ENCODE measurements at places on chromosomes 3 and 15.
A peak's percentile ranks its signal among the peaks of the same experiment; 100 is the strongest.

GRCh38 chr15:101180620-101181307, 71.1 kb downstream of the CHSY1 start:
- H3K27ac ChIP-seq, result peak overlapping the region; percentile 22
- no peak overlapping the region for H3K4me3 ChIP-seq
- peaks cover 14% of the 10 kb centered on the region for H3K36me3 ChIP-seq
- H3K4me1 ChIP-seq, result peaks cover 43% of the 10 kb centered on the region

DNA sequence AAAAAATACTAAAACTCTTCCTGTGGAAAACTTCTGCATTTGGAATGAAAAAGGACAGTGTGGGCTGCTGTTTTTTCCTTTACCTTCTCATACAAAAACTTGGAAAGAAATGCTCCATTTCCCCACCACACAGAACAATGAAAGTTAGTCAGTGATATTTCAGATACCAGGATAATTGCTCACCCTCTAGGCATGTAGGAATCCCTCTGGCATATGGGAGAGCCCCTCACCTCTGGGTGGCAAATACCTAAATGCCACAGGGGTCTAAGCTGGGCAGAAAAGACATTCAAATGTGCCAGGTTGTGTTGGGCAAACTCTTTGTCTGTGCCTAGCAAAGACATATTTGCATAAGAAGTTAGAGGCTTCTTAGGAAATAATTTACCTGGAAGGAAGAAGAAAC, 560.3 kb upstream of the NR2F2 start:
- H3K36me3 ChIP-seq, result no peaks in the 10 kb centered on the region
- no peak overlapping the region for H3K4me3 ChIP-seq
- DNase-seq, result no peak
- H3K27ac ChIP-seq, result no peak overlapping the region
- H3K27me3 ChIP-seq, result no peaks in the 10 kb centered on the region

DNA sequence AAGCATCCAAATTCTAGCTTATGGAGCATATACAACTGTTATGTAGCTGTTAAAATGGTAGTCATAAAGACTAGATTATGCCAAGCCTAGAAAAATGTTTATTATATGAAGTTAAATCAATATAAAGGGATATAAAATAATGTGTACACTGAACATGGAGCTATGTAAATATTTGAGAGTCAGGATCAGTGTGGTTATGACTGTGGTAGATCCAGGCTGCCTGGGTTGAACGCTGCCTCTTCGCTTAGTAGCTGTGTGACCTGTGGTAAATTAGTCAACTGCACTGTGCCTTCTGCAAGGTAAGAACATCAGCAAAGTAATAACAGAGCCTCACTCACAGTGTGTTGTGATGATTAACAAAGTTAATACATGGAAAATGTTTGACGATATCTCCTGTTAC, 212.2 kb downstream of the RBMS3 start:
- DNase-seq, result no peak
- H3K4me3 ChIP-seq, result no peak overlapping the region
- H3K36me3 ChIP-seq, result no peaks in the 10 kb centered on the region
- no peaks in the 10 kb centered on the region for H3K27me3 ChIP-seq
- no peak overlapping the region for H3K27ac ChIP-seq

- no peaks in the 10 kb centered on the region for H3K36me3 ChIP-seq
- H3K4me3 ChIP-seq, result no peak overlapping the region
- no peaks in the 10 kb centered on the region for H3K27me3 ChIP-seq
- H3K27ac ChIP-seq, result no peak overlapping the region
Observed at GRCh38 chr15:69731081-69731330, 278.4 kb downstream of the RPLP1 start.

DNA sequence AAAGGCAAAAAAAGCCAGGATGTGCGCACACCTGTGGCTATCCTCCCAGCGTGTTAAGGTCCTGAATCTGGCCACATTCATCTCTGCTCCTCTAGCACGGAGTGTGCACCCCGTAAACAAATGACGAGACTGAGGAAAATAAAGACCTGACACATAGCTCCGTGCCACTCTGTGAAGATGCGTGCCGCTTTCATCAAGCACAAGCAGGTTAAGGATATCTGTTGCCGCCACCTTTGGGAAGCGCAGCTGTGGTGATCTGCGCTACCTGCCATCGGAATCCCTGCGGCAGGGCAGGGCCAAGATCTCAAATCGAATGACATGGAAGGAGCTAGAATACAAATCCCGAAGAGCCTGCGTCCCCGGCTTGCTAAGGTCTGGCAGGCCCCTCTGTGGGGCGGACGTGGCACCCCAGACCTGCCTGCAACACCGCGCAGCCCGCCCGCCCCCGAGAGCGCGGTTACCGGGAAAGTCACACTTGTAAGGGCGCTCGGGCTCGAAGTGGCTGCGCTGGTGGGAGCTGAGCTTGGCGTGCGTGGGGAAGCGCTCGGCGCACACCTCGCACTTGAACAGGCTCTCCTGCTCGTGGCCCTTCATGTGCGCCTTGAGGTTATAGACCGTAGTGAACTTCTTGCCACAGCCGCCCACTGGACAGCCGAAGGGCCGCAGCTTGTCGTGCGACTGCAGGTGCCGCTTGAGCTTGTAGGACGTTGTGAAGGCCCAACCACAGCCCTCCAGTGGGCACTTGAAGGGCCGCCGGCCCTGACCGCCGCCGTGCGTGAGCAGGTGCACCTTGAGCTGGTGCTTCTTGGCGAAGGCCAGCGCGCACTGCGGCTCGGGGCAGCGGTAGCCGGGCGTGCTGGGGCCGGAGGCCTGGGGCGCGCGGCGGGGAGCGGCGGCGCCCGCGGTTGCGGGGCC, 936 bp downstream of the ZXDC start:
- H3K27ac ChIP-seq, result peak overlapping the region; percentile 99
- H3K36me3 ChIP-seq, result peaks cover 22% of the 10 kb centered on the region
- DNase-seq, result no peak

- H3K27me3 ChIP-seq, result no peaks in the 10 kb centered on the region
- H3K27ac ChIP-seq, result peak overlapping the region; percentile 80
- H3K36me3 ChIP-seq, result no peaks in the 10 kb centered on the region
- peaks cover 10% of the 10 kb centered on the region for H3K4me1 ChIP-seq
- H3K4me3 ChIP-seq, result peak overlapping the region; percentile 39
Observed at GRCh38 chr3:150216866-150217600, 191.1 kb upstream of the TSC22D2 start.

DNA sequence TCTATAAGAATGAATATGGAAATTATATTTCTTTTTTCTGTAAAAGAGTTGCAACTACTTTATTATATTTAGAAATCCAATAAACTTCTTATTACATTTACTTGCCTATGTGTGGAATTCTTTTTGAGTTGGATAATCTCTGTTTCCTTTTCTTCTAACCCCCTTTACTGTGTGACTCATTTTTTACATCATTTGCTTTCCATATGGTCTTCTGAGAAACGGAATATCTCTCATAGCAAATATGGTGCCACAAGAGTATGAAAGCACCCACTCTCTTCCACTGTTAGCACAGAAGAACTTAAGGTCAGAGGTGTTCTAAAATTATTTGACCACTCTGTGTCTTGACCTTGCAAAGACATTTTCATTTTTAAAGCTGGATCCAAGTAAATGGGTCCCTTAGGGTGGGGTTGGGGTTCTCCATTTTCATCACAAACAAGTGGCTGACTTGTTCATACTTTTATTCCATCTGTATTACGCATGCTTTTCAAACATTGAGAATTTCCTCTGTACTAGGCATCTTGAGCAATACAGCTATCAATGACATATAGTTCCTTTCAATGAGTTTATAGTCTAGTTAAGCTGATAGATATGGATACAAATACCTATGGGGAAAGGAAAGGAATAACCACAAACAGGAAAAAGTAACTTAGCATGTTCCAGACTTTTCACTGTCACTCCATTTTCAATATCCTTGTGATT, 281.1 kb upstream of the TPRG1 start:
- H3K27me3 ChIP-seq, result no peaks in the 10 kb centered on the region
- H3K36me3 ChIP-seq, result peaks cover 5% of the 10 kb centered on the region
- peaks cover 4% of the 10 kb centered on the region for H3K4me1 ChIP-seq
- H3K27ac ChIP-seq, result peak overlapping the region; percentile 21
- H3K4me3 ChIP-seq, result no peak overlapping the region

- no peak overlapping the region for H3K27ac ChIP-seq
- no peaks in the 10 kb centered on the region for H3K36me3 ChIP-seq
- H3K4me3 ChIP-seq, result no peak overlapping the region
- no peak for DNase-seq
- no peaks in the 10 kb centered on the region for H3K4me1 ChIP-seq
Observed at GRCh38 chr3:169077394-169077906, 586.1 kb downstream of the MECOM start.

- DNase-seq, result no peak
- H3K27me3 ChIP-seq, result no peaks in the 10 kb centered on the region
- no peak overlapping the region for H3K4me3 ChIP-seq
- no peaks in the 10 kb centered on the region for H3K4me1 ChIP-seq
Observed at GRCh38 chr3:69961706-69962439, 37.7 kb upstream of the SAMMSON start.
